ENCODE measurements at places on chromosomes 2 and 18.

DNA sequence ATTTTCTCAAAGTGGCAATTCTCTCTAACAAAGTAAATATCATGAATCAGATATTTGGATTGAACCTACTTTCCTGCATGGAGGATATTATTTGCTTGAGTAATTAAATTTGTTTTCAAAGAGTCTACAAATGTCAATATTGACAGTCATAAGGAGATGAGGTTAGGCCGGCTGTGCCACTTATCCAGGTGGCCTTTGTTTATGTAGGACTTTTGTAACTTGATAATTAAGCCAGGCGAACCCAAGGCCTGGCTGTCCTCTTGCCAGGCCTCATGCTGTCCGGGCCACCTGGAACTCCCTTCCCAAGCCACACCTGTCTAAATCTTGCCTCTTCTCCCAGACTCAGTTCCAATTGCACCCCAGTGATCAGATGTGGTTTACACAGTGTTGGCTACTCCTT, 255.2 kb downstream of the ACKR3 start:
- DNase-seq = no peak

DNA sequence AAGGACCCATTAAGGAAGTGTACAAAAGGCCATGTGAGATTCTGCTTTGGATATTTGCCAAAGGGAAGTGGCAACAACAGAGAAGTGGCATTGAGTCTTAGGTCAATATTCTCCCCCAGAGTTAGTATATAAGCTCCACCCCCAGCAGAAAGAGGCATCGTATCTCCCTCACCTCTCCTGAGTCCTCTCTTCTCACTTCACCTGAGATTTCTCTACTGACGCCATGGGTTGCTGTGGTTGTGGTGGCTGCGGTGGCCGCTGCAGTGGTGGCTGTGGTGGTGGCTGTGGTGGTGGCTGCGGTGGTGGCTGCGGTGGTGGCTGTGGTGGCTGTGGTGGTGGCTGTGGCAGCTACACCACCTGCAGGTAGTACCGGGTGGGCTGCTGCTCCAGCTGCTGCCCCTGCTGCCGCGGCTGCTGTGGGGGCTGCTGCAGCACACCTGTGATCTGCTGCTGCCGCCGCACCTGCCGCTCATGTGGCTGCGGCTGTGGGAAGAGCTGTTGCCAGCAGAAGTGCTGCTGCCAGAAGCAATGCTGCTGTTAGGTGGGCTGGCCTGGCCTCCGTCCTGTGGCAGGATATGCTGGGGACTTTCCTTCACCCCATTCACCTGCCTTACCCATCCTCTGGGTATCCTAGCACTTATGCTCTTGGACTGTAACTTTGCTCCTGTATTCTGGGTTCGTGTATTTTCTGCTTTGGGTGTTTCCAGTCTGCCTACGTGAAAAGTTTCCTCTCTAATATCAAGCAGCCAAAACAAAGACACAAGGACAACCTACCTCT, 5.9 kb downstream of the SCYGR3 start:
- DNase-seq = no peak

- DNase-seq = no peak
Observed at GRCh38 chr2:141323571-141323970, 807.2 kb downstream of the LRP1B start.

DNA sequence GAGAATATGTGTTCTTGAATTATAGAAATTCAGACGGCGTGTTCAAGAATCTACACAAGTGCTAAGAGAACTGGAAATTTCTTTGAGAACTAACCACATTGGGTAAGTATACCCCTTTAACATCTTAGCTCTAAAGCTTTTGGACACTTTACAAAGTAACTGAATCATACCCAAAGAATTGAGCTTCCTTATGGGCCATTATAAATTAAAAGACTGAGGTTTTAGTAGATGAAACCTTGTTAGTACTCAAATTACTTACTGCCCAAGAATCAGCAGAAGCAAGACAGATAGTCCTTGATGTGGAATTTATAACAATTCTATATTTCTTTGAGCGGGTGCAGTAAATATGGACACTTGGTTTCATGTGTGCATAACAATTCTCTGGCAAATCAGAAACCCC, 168.3 kb downstream of the PRPF40A start:
- no peak for DNase-seq

GRCh38 chr2:218186355-218186766, 19.6 kb upstream of the CXCR1 start:
- DNase-seq = peak; percentile 26

- DNase-seq = no peak
Observed at GRCh38 chr2:230457073-230457768, 41.2 kb downstream of the SP100 start.

GRCh38 chr2:28713577-28714298, 37.9 kb upstream of the PPP1CB start:
- no peak for DNase-seq

- no peak for DNase-seq
Observed at GRCh38 chr2:175918935-175919334, 83.1 kb downstream of the LNPK start.

GRCh38 chr18:60894254-60894945, 438.8 kb upstream of the CDH20 start:
- no peak for DNase-seq

GRCh38 chr2:53938904-53939303, 31.9 kb downstream of the PSME4 start:
- no peak for DNase-seq

DNA sequence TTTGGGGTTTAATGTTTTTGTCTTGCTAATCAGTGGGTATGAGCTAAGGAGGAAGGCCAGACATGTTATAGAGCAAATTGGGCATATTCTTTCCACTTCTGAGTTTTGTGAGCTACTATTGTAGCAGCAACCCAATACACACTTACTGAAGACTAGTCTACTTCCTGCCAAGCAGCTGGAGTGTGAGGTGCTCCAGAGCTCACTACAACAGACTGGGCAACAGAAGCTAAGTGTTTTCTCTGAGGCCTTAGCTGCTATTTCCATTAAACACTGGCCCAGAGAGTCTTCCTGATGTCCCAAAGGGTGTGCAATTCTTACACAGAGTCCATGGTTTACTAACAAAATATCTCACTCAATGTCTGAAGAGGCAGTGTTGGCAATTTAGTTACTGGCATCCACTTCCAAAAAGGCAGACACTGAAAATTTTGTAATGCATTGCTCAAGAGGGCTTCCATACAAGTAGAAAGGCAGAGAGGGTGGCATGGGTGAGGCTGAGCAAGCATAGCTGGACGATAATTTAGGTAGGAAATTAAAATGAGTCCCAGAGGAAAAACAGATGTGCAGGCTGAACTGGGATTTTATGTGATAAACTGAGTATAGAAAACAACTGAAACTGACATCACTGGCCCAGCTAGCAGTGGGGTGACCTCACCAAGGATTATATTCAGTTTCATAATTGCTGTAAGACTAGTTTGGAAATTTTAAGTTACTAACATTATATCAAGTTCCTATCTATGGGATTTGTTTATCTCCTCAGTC, 68.6 kb downstream of the ZC3H6 start:
- DNase-seq = no peak

- DNase-seq = no peak
Observed at GRCh38 chr2:109217362-109218086, 88.5 kb downstream of the SH3RF3 start.

DNA sequence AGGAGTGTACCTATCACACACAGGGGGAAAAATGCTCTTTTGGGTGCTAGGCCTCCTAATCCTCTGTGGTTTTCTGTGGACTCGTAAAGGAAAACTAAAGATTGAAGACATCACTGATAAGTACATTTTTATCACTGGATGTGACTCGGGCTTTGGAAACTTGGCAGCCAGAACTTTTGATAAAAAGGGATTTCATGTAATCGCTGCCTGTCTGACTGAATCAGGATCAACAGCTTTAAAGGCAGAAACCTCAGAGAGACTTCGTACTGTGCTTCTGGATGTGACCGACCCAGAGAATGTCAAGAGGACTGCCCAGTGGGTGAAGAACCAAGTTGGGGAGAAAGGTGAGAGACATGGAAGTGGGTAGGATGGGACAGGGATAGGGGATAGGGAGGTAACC, 12.2 kb downstream of the DHRS9 start:
- DNase-seq = no peak

DNA sequence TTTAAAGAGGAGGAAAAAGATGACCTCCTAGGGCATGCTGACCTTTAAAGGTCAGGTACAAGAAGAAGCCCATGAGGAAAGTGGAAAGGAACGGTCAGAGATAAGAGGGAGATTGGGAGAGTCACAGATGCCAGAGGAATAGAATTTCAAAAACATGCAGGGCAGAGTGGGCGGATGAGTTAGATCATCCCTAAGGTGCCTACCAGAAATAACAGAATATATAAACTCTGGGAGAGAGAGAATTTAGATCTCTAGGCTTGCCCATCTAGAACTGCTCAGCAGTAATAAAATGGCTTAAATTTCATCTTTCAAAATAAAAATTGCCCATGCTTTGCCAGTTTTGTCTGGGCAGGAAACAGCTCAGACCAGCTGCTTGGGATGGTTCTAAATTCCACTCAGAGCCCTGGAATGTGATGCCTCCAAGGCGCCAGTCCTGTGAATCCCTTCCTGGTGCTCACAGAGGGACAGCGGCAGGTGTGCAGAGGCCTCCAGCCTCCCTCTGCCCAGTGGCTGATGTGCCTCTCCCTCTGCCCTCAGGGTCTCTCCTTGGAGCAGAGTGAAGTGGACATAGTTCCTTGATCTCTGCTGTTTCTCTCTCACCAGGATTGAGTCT, 130.9 kb downstream of the ANTXR1 start:
- DNase-seq = no peak

GRCh38 chr2:98012561-98012991, 16.8 kb upstream of the TMEM131 start:
- no peak for DNase-seq

GRCh38 chr18:11561293-11561692, 48.1 kb upstream of the SLC35G4 start:
- no peak for DNase-seq

GRCh38 chr2:46383113-46383395, 85.8 kb downstream of the EPAS1 start:
- DNase-seq = no peak

- DNase-seq = no peak
Observed at GRCh38 chr2:28345619-28346018, 47.0 kb upstream of the FOSL2 start.

- DNase-seq = no peak
Observed at GRCh38 chr18:70256184-70256583, 32.7 kb upstream of the SOCS6 start.

DNA sequence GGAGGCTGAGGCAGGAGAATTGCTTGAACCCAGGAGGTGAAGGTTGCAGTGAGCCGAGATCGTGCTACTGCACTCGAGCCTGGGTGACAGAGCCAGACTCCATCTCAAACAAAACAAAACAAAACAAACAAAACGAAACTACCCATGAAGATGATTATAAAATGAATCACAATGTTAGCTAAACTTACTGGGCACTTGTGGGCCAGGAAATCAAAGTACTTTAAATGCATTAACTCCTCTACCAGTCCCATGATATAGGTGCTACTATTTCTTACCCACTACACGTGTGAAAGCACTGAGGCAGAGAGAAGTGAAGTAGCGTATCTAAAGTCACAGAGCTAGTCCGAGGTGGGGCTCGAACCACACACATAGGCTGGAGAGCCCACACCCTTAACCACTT, 53.6 kb downstream of the POLE4 start:
- DNase-seq = no peak

- DNase-seq = no peak
Observed at GRCh38 chr2:196356332-196356731, 185.0 kb upstream of the STK17B start.

GRCh38 chr2:189581354-189582139, 961 bp upstream of the SLC40A1 start:
- no peak for DNase-seq

GRCh38 chr2:74488643-74489481, 6.0 kb downstream of the TTC31 start:
- no peak for DNase-seq

- DNase-seq = no peak
Observed at GRCh38 chr2:37587817-37588216, 83.6 kb downstream of the CDC42EP3 start.

DNA sequence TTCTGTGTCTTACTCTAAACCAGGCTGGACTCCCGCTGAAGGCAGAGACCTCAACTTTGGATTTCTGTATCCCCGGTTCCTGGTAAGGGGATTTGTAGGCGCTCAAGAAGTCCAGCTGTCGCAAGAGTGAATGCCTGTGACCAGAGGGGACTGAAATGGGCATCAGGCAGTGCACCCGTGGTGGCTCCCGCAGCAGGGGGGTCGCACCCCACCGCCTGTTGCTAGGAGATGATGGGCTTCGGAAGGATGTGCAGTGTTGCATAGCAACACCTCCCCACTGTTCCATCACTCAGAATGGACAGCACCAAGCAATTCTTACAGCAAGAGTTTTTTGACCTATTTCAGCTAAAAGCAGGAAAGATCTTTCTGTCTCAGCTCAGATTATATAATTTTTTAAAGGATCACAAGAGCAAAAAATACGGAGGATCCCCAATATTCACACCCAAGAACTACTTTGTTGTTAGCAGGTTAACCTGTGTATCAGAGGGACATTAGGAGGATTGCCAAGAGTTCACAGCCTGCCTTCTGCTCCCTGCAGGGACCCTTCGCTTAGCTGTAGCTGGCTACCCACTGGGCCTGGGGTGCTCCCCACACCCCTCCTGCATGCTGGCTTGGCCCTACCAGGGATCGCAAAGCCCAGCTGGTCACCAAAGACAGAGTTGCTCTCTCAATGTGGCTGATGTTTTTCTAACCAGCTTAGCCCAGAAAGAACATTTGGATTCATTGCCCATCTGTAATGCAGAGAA, 63.8 kb downstream of the SOWAHC start:
- DNase-seq = no peak

DNA sequence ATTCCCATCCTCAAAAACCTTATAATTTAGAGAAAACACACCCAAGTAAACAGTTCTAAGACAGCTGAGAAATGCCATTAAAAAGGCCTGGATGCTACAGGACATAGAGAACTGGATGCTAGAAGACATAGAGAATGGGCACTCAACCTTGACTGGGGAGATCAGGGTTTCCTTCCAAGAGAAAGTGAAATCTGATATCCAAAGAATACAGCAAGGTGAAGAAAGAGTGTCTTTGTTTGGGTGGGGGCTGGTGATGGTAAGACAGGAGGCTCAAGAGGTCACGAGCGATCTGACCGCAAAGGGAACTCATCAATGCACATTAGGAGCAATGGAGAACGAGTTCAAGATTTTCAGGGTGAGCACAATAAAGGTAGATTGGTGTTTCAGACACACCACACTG, 31.6 kb downstream of the EPB41L3 start:
- DNase-seq = no peak

GRCh38 chr2:127675331-127676261, at the start of gene LIMS2:
TSS of gene LIMS2 (minus strand) at chr2:127675530. CDS start at chr2:127675024, 506 bp downstream.
- DNase-seq = no peak

GRCh38 chr18:7619676-7620075, 52.6 kb downstream of the PTPRM start:
- no peak for DNase-seq
